ENCODE measurements at places on chromosomes 2 and 18. TPM values are rescaled to one million over a fixed set of nuclear protein-coding genes. Genes with fewer than 3 reads are reported as not detected.

The ALPP gene
- total RNA-seq, result not detected

The LIPG gene
- 32.1 TPM for total RNA-seq

The GKN2 gene
- 0.53 TPM for total RNA-seq

The LTBP1 gene
- total RNA-seq, result 75.9 TPM

The CAPN13 gene
- 2.0 TPM for total RNA-seq

The FBLN7 gene
- 12.6 TPM for total RNA-seq

The CNOT11 gene
- 22.5 TPM for total RNA-seq

The ITPRIPL1 gene
- 3.2 TPM for total RNA-seq

The TNFAIP6 gene
- total RNA-seq, result 2.9 TPM

The GBX2 gene
- total RNA-seq, result 0.35 TPM

The WDR7 gene
- 38.9 TPM for total RNA-seq

The RAX gene
- total RNA-seq, result not detected

The HMSD gene
- 0.18 TPM for total RNA-seq

The ARHGAP28 gene
- total RNA-seq, result 56.5 TPM

The ANKZF1 gene
- total RNA-seq, result 51.6 TPM

The GALNT3 gene
- 13.4 TPM for total RNA-seq

The TUBA3E gene
- not detected for total RNA-seq

The TP53I3 gene
- total RNA-seq, result 42.1 TPM

The TMEM237 gene
- total RNA-seq, result 21.7 TPM

The IL37 gene
- total RNA-seq, result not detected

The TOGARAM2 gene
- total RNA-seq, result 0.53 TPM

The NYAP2 gene
- 0.12 TPM for total RNA-seq

The SIX3 gene
- not detected for total RNA-seq

The SLC35G4 gene
- total RNA-seq, result not detected

The NFATC1 gene
- total RNA-seq, result 13.8 TPM

The RFX8 gene
- total RNA-seq, result 2.5 TPM

The TBR1 gene
- total RNA-seq, result 0.29 TPM

The RBM44 gene
- total RNA-seq, result 2.2 TPM

The RALBP1 gene
- total RNA-seq, result 71.2 TPM

The AKAIN1 gene
- total RNA-seq, result not detected

The MTLN gene
- 53.3 TPM for total RNA-seq

The G6PC2 gene
- 0.23 TPM for total RNA-seq
